Ovary (tissue), 10 donors: ENCODE measurements at places on chromosomes 12 and 14. TPM values are rescaled to one million over a fixed set of nuclear protein-coding genes. Genes with fewer than 3 reads are reported as not detected.
A peak's percentile ranks its signal among the peaks of the same experiment; 100 is the strongest.

The KRT83 gene
- total RNA-seq = not detected

- DNase-seq = peak; percentile 56
These were observed 7.3 kb upstream of the MGP start for GRCh38 chr12:14892726-14893505.

DNA sequence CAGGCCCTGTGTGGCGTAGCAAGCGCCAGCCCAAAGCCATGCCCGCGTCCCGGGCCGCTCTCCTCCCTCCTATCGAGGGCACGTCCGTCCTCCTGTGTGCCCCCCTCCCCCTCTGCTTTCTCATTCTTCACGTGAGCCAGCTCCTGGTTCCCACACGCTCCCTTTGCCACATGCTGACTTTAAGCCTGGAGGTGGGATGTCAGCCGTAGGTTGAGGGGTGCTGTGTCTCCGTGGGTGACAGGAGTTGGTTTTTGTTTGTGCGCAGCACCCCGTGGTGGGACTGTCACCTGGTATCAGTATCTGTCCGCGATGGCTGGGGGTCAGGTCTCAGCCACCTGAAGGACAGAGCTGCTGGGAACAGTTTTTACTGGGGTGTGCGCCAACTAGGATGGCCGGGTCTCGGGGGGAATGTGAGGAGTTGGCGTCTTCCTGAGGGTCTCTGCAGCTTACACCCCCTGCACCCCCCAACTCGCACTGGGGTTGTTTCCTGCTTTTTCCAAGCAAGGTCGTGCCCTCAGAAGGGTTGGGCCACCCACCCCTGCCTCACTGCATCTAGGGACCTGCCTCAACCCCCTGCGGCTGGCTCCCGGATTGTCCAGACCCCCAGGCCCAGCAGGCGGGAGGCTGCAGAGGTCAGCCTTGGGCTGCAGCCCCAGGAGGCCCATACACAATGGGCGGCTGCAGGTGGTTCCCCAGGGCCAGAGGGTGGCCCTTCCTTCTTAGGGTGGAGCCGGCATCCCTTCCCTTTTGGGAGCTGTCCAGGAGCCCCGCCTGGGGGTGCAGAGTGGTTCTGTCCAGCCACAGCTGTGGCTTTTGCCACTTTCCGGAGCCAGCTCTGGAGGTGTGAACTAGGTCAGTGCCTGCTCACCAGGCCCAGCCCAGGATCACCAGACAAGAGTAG is 7.3 kb downstream of the ULK1 start:
- DNase-seq = no peak

DNA sequence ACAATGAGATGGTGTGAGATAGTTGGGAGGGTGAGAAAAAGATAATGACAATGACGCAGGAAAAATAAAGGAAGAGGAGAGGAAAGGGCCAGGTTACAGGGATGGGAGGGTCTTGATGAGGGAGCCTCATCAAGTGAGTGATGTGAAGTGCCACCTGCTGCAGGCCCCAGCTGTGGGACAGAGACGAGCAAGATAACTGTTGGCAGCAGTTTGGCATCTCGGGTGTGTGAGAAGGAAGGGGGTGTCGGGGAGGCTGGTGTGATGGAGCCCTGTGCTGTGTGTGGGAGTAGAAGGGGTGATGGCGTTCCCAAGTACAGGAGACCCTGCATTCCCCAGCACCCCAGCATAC is 11.4 kb upstream of the TAC3 start:
- no peak for DNase-seq

The FAR2 gene
- 1.5 TPM for total RNA-seq

DNA sequence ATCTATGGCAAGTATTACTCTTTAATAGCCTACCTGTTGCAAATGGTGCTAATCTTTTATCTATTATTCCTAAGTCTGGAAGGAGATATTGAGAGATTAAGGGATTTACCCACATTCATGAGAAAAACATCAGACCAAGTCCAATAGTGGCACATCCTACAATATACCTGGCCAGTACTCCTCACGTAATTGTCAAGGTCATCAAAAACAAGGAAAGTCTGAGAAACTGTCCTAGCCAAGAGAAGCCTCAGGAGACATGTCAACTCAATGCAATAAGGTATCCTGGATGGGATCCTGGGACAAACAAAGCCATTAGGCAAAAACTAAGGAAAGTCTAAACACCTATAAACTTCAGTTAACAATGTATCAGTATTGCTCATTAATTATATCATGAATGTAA is 12.5 kb downstream of the NR2C1 start:
- DNase-seq = no peak

The SELPLG gene
- 1.1 TPM for total RNA-seq

GRCh38 chr12:19456176-19456575 is 16.9 kb downstream of the AEBP2 start:
- no peak for DNase-seq

The TSHR gene
- total RNA-seq = 0.41 TPM
